ENCODE measurements at places on chromosomes 1 and 21.
A peak's percentile ranks its signal among the peaks of the same experiment; 100 is the strongest.

DNA sequence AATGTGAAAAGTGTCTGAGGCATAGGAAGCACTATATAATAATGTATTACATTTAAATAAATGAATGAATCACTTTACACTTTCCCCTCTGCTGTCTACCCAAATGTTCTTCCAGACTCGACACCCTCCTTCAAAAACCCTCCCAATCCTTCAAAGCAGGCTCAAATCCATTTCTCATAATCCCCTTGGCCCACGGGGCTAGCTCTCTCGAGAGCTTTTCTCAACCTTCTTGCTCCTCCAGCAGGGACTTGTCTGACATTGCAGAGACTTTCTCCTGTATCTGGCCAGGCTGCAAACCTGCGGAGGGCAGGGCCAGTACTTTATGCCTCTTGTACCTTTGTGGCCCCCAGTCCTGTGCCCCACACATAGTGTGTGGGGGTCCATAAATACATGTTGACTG lies 14.1 kb upstream of the CNTN2 start:
- DNase-seq: no peak

GRCh38 chr1:229019663-229020271 lies 251.1 kb upstream of the RAB4A start:
- no peak for DNase-seq

- no peak for DNase-seq
Measured at GRCh38 chr1:186165303-186165702, 209.8 kb downstream of the TPR start.

- DNase-seq: no peak
Measured at GRCh38 chr21:33398361-33398760, 4.9 kb upstream of the IFNGR2 start.

- no peak for DNase-seq
Measured at GRCh38 chr1:21668951-21669257, 253 bp downstream of the RAP1GAP start.

DNA sequence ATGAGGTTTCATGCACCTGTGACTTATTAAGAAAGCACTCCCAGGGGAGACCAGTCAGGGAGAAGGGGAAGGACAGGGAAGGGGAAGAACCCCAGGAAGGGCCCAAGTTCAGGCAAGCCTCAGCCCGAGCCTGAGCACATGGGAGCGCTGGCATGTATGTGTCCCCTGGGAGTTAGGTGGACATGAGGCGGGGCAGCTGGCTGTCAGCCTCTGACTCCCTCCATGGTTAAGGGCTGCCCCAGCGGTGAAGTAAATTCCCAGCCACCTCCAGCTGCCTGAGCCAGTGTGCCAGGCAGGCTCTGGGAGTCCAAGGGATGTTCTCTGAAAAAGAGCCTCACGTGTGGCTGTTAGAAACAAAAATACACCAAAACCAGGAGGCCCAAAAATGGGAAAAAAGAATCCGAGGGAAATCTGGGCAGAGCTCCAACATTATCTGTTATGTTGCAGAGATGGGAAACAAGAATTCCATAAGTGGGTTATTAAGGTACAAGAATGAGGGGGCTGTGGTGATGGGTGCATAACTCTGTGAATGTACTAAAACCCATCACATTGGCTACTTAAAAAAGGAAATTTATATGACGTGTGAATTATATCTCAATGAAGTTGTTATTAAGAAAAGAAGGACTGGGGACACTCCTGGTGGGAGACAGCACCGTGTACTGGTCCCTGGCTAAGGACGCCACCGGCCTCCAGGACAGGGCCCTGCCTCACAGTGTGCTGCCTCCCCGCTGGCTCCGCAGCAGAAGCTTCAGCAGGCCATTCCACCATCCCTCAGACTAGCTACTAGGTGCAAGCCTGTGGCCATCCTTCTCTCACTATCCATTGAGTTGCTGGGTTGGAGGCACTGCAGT lies 18.7 kb downstream of the DMRTB1 start:
- no peak for DNase-seq

DNA sequence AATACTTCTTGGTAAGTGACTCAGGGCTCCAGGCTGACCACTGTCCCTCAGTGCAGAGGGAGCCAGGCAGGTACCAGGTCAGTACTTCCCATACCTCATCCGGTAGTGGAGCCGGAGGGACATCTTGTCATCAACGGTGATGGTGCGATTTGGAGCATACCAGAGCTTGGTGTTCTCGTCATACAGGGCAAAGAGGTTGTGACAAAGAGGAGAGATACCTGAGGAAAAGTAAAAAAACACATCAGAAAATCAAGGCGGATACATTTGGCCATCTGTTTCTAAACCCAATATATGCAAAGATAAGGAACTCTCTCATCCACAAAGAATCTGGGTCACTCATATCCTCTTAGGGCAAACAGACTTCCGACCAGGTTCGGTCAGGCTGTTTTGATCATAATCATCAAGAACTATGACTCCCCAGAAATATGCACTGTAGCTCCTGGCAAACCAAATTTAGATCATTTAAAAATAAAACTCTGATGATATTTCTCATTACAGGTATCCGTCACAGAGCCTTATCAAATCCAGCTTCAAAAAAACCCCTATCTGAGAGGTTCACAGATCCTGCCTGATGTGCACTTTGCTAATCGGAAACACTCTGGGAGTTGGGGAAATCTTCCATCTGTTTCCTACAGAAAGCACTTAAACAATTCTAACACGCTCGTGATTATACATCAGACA lies 87.3 kb downstream of the JAK1 start:
- DNase-seq: no peak

- DNase-seq: no peak
Measured at GRCh38 chr1:236699366-236699765, 13.1 kb downstream of the ACTN2 start.

DNA sequence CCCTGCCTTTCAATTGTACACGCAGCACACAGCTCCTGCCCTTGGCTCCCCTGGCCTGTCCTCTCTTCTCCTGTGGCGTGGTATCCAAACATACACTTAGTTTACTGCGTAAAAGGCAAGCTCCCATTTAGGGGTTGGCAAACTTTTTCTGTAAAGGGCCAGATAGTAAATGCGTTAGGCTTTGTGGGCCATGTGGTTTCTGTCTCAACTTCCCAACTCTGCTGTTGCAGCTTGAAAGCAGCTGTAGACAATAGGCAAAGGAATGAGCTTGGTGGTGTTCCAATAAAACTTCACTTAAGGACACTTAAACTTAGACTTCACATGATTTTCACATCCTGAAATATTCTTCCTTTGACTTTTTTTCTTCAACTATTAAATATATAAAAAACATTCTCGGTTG lies 63.3 kb downstream of the RHOU start:
- DNase-seq: no peak

GRCh38 chr1:100459358-100460114 lies 78.4 kb upstream of the GPR88 start:
- peak; percentile 81 for DNase-seq

DNA sequence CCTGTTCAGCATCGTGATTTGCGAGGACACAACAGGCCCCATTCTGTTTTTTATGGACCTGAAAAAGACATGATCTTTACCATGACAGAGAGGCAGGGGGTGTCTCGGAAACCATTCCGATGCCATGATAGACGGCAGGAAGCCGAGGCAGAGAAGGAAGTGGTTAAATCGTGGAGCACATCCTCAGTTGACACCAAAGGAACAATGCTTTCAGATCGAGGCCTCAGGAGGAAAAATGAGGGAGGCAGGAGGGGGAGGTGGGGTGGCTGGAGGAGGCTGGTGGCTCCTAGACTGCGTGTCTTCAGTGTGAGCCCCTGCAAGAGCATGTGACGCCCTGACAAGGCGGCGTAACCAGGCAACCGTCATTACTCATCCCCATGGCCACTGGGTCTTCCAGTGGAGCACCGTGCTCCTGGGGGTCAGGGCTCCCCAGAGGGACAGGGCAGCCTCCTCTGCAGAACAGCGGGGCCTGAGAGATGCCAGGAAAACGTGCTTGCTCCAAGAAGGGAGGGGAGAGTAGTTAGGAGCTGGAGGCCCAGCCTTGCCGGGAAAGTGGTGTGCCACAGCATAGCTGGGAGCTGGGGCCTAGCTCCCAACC lies 172.8 kb upstream of the TMEM51 start:
- DNase-seq: no peak

DNA sequence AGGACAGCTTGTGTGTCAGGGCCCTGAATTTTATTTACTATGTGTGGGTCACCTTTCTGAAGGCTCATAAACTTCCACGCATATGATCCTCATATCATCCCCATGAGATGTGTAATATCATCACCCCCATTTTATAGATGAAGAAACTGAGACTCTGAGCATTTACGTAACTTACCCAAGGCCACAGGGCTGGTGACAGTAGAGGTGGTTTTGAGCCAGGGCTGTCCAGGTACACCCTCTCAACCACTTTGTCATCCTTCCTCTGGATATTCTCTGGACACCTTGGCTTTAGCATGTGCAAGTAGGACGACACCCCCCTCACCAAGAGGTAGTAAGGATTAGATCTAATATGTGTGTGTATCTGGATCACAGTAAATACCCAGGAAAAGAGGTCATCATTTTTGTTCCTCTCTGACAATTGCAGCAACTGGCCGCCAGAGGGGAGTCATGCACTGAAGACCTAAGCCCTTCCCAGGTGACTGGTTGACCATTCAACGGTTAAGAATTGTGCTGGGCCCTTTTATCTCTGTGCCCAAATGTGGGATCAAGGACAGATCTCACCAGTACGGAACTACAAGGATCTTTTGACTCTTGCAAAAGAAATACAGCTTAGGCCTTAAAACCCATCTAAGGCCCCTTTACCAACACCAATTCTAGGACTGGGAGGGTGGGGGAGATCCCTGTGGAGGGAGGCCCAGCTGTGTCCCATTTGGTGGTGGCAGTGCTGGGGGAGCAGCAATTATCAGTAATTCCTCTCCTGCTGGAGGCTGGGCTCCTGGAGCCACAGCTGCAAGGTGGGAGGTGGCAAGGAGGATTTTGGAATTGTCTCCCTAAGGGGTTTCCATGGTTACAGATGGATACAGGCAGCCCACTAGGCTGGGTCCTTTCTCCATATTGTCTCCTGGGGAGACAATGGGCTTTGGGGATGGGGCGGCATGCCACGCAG lies 13.7 kb upstream of the E2F2 start:
- peak; percentile 84 for DNase-seq

- DNase-seq: no peak
Measured at GRCh38 chr1:200233393-200233792, 176.4 kb downstream of the ZNF281 start.

DNA sequence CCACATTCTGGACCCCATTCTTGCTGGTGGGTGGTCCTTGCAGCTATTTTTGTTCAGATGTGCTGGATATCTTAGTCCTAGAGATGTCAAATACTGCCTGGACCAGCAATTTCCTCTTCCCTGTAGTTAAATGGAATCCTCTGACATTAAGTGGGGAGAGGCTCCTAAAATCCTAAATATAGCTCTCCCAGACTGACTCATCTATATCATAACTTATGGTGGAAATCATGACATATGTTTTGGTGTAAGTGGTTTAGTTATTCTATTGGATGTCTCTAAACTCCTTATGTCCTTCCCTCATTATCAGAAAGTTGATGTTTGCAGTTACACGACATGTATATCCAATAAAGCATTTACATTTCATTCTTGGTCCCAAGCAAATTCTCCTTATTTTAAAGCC lies 73.1 kb downstream of the KCNJ6 start:
- no peak for DNase-seq

DNA sequence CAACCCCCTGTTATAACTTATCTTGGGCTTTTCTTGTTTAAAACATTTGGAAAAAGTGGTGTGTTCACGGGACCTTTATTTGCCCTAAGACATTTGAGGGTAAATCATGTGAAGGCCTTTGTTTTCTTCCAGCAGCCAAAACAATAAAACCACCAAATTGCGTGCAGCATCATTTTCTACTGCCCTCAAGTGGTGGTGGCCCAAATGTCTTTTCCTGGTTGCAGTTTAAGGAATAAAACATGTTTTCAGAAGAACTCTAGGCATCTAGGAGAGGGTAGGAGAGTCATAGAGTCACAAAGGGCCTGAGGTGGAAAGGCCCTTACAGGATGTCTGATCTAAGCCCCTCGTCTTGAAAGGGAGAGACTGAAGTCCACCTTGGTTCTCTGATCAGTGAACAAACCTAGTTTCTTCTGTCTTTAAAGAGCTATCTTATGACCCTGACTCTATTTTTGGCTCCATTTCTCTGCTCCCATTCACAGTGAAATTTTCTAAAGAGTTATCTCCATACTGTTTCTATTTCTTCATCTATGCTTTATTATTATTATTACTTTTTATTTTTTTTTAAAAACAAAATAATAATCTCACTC lies 16.0 kb upstream of the EPS15 start:
- DNase-seq: peak; percentile 72

GRCh38 chr1:222084996-222085395 lies 343.1 kb upstream of the DUSP10 start:
- no peak for DNase-seq

- no peak for DNase-seq
Measured at GRCh38 chr1:156706657-156707416, 1.5 kb upstream of the CRABP2 start.

GRCh38 chr1:7967196-7967595 lies 5.7 kb downstream of the PARK7 start:
- no peak for DNase-seq

DNA sequence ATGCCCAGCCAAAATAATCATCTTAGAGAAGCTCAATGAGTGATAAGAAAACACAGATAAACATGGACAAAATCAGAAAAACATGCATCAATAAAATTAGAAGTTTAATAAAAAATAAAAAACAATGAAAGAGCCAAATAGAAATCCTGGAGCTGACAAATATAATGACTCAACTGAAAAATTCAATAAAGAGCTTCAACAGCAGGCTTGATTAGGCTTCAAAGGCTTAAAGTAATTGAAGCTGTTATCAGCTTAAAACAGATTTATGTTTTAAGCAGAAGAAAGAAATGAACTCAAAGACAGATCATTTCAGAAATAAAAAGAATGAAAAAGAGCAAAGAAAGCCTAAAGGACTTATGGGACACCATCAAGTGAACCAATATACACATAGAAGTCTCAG lies 28.3 kb downstream of the RGSL1 start:
- no peak for DNase-seq

DNA sequence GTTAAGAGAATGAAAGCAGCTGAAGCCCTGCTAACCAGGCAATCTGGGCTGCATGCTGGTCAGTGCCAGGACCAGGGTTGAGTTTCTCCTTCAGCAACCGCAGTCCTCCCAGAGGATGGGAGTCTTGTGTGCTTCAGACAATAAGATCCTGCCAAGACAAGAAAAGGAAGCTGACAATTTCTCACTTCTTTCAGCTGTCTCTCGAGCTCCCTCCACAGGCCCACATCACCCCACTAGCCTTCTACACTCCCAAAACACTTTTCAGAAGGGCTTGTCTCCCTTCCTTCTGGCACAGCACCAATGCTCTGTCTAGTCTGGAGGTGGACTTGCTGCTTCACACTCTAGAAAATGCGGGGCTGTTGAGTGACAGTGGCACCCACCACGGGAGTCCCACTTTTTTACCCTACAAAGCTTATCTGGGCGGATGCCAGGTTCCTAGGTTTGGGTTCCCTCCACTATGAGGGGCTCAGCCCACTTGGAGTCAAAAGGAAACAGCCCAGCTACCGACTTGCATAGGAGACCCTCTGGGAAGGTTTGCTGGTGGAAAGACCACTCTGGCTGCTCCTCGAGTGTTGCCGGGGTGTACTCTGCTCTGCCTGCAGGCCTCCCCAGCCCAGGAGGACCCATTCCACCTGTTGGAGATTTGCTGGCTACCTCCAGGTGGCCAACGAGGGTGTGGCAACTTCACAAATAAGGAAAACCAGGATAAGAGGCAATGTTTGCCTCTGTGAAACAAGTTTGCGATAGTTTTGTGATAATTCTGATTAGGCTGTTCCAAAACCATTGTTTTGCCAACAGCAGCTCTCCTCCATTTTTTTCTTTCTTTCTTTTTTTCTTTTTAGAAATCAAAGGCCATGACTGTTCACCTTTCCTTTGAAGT lies 68.9 kb downstream of the TENT5C start:
- DNase-seq: peak; percentile 62

GRCh38 chr1:221440658-221441057 lies 301.2 kb downstream of the DUSP10 start:
- DNase-seq: no peak
